A172 (cell line): ENCODE measurements at places on chromosomes 11 and 22.
A peak's percentile ranks its signal among the peaks of the same experiment; 100 is the strongest.

DNA sequence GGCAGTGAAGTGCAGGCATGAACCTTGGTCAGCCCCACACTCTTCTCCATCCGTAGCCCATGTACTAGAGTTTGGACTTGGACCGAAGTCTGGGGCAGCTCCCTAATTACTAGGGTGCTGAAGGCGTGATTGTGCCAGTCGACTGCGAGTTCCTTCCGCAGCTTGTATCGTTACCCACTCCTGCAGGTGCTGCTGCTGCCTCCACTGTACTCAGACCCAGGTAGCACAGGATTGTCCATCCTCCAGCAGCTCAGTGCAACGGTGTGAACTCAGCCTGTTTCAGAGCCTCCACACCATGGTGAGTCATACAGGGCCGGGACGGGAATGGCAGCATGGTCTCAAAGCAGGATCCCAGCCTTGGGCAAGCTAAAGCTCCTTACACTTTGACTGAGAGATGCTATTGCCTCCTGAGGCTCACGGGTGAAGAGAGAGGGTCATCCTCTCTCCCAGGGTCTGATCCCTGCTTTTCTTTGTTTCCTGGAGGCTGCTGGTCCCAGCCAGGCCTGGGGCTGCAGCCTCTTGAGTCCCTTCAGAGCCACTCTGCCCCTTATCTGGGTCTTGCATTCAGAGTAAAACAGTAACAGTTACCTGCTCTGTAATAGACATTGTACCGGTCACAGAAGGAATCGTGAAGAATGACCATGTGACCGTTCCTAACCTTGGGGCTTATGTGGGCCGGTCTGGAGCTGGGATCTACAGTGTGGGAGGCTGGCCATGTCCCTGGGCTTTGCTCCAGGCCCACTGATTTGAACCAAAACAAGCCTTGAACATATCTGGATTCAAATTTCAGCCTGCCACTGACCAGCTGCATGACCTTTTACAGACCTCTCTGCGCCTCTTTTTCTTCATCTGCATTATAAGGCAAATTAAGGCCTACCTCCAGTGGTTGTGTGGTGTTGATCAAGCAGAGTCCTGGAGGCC, 1.7 kb downstream of the TKFC start:
- DNase-seq = peak; percentile 22

GRCh38 chr22:31162015-31162765, 2.2 kb downstream of the RNF185 start:
- DNase-seq = no peak

GRCh38 chr11:12200991-12201985, 90.9 kb downstream of the MICAL2 start:
- peak; percentile 91 for DNase-seq

DNA sequence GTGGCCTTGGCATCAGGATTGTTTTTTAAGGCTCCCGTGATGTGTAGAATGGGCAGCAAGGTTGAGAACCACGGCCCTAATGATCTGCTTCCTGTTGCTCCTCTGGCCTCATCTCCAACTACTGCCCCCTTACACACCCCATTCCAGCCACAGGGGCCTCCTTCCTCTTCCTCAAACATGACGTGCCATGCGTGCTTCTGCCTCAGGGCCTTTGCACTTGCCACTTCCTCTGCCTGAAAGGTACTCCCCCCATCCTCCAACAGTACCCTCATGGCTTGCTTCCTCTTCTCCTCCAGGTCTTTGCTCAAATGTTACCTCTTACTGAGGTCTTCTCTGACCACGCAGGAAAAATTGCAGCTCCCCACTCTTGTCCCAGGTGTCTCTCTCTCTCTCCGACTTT, 93.9 kb upstream of the CSNK2A3 start:
- DNase-seq = no peak

- DNase-seq = no peak
Measured at GRCh38 chr11:6326303-6326702, 6.0 kb upstream of the CAVIN3 start.

DNA sequence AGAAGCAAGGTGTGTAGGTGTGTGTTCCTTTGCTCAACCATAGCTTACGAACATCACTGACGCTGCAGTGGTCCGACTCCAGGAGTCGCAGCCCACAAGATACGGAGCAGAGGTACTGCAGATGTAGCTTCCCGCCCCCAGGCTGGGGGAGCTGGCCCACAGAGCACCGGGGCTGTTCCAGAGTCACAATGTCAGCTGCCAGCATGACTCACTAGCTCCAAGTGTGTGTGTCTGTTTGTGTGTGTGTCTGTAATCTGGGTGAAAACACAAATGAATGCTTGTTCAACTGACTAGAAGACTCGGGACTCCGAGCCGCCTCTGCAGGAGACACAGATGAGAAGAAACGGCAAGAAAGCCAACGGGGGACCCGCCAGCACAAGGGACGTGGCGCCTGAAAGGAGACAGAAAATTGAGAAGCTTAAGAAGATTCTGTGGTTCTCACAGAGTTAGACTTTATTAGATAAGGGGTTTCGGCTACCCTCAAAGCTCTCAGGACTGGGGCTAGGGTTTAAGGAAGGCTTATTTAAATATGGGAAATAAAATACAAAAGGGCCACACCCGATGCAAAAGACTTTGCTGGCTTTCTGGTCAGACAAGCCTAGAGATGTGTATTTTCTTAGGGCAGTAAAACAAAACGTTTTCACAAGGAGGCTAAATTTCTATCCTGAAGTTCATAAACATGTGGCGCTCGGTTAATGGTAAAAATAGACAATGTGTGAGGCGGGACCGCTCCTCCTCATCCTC, 10.7 kb downstream of the VSIG10L2 start:
- no peak for DNase-seq

DNA sequence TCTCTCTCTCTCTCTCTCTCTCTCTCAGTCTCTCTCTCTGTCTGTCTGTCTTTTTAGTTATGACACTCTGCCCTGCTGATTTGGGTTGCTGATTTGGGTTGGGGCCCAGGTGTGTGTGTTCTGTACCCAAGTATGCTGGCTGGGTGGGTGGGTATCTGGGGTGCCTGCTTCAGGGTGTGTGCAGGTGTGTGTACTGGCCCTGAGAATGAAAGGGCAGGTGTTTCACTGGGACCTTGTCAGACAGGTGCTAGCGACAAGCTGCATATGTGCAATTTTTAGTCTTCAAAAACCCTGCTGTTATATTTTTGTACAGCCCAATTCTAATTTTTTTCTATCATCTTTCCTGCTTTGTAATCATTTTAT, 943 bp downstream of the CSF2RB start:
- DNase-seq = no peak

- peak; percentile 21 for DNase-seq
Measured at GRCh38 chr11:63805844-63806415, 7.3 kb upstream of the SPINDOC start.

DNA sequence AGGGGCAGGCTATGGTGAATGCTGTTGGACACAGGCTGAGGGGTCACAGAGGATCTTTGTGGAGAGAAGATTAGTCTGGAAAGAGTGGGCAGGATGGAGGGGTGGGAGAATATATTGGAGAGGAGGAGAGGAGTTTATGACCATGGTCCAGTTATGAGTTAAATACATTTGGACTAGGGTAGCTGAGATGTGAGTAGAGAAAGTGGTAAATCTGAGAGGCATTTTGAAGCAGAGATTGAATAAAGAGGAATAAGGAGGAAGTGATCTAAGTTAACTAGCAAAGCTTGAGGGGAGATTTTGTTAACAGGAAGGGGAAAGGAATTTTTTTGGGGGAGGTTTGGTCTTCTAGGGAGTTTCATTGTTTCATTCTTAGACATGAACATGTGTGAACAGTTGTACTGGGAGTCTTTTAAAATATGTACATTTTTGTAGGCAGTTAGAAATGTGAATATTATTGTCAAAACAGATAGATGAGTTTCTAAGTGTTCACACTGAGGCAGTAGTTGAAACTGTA, 43.1 kb upstream of the EED start:
- DNase-seq = no peak

DNA sequence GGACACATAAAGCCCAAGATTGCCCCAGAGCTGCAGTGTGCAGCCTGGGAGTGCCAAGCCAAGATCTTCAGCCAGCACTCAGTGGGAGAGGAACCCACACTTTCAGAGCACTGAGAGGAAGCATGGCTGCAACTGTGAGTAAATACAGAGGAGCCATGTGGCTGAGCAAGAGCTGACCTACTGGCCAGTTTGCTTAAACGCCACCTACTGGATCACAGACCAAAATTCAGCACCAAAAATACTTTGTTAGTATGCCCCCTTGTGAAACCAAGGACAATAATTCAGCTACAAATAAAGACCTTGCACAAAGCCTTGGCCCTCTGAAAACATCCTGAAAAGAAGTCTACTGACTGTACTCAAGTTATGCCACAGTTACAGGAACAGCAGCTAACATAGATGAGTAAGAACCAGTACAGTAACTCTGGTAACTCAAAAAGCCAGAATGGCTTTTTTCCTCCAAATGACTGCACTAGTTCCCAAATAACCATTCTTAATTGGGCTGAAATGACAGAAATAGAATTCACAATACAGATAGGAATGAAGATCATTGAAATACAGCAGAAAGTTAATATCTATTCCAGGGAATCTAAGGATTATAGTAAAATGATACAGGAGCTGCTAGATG, 10.1 kb upstream of the OR4A15 start:
- DNase-seq = no peak
